ENCODE measurements at places on chromosomes 6 and 20.

DNA sequence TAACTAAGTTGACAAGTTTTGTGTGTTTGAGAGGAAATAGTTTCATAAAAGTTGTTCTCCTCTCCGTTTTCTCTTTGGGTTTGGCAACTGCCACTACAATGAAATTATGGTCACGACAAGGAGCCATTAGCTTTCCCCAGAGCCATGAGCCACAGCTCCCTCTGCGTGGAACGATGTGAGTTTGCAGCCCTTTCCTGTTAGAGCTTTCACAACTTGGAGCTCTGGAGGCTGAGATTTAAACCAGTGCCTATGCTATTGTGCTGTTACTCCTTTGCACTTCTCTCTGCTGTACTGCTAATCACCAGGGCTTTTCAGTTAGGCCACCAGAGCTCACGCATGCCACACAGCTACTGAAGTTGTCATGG lies 29.3 kb upstream of the TXNDC5 start:
- DNase-seq = no peak

GRCh38 chr6:137043710-137044365 lies 927 bp downstream of the IL20RA start:
- no peak for DNase-seq

DNA sequence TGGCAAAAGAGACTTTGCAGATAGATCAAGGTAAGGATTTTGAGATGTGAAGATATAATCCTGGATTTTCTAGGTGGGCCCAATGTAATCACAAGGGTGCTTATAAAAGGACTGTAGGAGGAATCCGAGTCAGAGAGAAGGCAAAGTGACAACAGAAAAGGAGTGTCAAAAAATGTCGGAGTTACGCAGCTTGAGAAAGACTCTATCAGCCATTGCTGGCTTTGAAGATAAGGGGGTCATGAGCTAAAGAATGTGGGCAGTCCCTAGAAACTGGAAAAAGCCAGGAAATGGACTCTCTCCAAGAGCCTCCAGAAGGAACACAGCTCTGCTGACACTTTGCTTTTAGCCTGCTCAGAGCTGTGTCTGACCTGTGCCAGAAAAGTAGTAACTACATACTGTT lies 8.7 kb upstream of the RWDD1 start:
- DNase-seq = no peak

- no peak for DNase-seq
Measured at GRCh38 chr20:19832875-19833274, 74.8 kb downstream of the RIN2 start.

DNA sequence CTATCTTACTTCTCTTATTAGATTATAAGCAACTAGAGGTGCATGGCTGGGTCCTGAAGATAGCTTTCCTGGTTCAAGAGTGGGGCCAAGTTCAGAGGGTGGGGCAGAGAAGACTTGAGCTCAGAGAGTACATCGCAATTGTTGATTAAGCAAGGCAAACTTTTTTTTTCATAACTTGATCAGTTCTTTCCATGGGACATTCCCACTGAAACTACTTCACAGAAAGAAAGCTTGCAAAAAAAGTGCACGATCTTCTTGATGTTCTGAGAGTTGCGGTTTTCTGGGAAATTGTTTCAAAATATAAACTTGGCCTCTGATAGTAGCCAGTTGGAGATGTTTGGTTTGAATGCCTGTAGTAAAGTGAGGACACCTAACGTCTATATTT lies 100.9 kb downstream of the ZDHHC14 start:
- no peak for DNase-seq

DNA sequence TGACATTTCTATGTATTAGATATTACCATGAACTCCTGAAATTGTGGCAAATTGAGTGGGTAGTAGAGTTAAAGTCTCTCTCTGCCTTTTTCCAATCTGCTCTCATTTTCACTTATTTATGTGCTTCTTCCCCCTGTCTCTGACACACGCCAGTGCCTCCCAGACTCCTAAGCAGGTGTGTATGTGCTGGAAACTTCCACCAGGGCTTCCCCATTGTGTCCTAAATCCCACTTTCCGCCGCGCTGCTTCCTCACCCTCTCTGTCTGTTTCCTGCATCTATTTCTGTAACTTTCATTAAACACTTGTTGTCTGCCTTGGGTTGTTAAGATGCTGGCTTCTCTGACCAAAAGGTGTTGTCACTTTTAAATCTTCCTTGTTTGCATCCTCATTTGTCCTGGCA lies 97.6 kb upstream of the HDGFL1 start:
- DNase-seq = no peak

DNA sequence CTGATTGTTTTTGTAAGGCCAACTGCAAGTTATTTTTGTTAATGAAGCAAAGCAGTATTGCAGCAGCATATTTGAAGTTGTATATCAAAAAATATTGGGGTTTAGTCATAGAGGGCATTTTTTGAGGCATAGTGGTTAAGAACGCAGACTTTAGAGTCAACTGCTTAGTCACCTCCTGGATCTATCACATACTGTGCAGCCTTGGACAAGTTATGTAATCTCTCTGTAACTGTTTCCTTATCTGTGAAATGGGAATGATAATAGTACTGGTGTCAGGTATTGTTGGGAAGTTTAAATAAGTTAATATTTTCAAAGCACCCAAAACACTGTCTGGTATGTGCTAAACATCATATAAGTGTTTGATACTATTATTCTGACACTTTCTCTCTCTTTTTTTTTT lies 27.2 kb upstream of the EFHC1 start:
- no peak for DNase-seq

DNA sequence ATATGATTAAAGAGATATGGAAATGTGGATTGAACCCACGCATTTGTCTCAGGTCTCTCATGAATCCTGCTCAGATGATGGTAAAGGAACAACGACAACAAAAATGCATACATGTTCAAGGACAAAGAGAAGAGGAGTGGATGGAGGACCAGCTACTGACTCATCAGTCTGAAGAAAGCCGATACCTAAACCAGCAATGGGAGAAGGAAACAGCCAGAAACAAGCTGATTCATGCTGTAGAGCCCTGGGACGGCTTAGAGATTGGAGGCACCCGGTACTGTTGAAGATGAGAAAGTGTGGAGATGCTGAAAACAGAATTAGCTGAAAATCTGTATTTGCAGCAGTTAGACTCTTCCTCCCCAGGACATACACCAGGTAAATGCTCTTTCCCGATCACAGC lies 14.4 kb upstream of the RIPPLY2 start:
- DNase-seq = no peak

DNA sequence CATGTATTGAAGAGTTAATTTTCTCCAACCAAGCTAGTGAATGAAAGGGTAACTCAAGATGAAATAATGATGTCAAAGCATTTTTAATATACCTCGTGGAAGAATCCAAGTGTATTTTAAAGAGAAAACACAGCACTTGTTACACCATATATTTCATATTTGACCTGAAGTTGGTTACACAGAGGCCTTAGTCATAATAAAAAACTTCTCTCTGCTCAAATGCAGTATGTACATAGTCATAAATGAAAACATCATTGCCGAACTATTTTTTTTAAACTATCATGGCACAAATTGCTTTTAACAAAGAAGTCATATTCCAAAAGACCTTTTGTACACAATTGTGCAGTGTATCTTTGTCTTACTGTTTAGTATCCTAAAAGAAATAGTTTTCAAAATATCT lies 43.0 kb downstream of the BACH2 start:
- DNase-seq = no peak

GRCh38 chr20:53174454-53174853 lies 202.3 kb downstream of the TSHZ2 start:
- DNase-seq = no peak

GRCh38 chr6:162219266-162219665 lies 508.3 kb downstream of the PRKN start:
- no peak for DNase-seq

- DNase-seq = no peak
Measured at GRCh38 chr20:1075616-1076015, 42.8 kb upstream of the PSMF1 start.

- DNase-seq = no peak
Measured at GRCh38 chr20:23080521-23080920, 5.6 kb downstream of the CD93 start.

DNA sequence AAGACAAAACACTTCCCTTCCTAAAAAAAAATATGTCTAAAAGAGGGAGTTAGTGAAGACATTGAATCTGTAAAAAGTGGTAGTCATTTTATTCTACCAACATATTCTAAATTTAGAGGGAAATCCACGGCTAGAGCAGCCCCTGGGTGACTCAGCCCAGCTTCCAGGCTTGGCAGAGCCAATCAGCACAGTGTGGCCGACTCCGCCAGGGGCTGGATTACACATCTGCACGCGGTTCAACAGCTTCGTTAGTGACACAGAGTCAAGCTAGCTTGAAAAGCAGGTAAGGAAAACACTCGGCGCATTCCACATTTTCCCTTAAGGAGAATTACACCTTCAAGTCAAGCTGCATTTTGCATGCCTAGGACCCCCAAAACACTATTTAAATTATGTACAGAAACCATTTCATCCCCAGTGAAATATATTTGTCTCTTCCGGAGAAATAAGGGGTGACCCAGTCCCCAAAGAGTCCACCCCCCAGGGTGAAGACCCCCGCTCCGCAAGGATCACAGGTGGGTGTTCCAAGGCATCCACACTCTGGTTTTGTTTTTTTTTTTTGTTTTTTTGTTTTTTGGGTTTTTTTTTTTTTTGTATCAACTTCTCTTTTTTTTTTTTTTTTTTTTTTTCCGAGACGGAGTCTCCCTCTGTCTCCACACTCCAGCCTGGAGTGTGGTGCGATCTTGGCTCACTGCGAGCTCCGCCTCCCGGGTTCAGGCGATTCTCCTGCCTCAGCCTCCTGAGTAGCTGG lies 58.4 kb upstream of the ARID1B start:
- no peak for DNase-seq

- DNase-seq = no peak
Measured at GRCh38 chr6:116404696-116405095, 33.9 kb downstream of the DSE start.

DNA sequence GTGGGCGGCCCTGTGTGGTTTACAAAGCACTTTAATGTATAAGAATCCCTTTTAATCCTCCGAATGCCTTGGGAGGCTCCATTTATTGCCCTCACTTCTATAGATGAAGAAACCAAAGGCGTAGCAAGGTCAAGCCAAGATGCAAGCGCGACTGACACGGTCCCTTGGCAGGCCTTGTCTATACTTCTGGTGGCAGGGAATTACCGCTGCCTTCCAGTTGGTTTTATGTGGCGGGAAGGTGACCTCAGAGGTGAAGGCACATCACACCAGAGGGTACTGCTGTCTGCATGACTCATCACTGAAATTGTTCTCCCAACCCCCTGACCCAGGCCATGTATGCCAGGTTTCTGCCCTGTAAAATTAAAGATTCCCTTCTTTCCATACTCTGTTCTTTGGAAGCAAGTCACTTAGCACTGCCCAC lies 36.1 kb upstream of the NAA20 start:
- DNase-seq = no peak

DNA sequence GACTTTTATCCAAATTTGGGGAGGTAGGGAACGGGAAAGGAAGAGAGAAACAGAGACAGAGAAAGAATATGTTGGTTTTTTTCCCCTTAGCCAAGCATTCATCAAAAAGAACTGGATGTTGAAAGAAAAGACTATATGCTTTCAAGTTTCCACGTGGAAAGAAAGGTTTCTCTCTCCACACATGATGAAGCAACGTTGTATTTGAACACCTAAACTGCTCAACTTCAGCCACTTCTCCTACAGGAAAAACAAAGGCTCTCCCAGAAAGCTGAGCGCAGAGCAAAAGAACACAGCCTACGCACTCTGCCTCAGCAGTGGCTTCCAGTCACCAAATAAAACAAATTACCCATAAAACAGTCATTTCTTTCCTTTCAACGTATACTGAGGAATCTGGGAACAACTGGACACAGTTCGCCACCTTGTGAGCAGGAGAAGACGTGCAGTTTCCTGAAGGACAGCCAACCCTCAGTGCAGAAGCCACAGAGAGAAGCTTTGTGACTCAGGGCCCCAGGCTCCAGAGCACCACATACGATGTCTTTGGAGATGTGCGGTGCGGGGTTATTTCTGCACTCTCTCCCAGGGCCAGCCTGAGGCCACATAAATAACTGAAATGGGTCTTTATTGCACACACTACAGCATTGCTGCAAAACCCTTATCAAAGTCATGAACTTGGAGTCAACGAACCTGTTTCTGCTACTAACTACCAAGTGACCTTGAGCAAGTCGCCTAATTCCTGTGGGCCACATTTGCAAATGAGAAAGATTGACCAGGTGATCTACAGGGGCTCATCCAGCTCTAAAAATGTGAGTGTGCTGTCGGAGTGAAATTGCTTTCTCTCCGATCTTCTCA lies 10.1 kb downstream of the IL17F start:
- DNase-seq = no peak

DNA sequence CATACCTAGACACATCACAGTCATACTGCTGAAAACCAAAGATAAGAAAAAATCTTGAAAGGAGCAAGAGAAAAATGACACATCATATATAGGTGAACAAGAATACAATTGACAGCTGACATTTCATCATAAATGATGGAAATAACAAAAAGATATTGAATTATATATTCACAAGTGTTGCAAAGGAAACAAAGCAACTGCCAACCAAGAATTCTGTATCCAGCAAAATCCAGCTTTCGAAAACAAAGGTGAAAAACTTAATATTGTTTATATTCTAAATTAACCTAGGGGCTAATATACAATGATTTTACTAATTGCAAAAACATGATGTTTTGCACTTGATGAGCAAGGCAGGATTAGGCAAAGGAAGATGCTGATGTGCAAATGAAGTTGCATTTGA lies 84.3 kb downstream of the MOXD1 start:
- DNase-seq = no peak

DNA sequence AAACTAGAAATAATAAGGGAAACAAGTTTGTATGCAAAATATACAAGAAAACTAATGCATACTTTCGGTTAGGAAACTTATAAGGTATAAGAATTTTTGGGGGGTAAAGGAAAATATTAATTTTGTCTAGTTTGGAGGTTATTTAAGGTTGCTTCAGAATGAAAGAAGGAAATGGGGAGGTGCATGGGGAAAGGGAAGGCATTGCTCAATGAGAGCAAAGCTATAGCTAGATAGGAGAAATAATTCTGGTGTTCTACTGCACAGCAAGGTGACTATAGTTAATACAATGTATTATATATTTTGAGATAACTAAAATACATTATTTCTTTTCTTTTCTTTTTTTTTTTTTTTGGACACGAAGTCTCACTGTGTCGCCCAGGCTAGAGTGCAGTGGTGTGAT lies 5.4 kb upstream of the MYMX start:
- DNase-seq = no peak

DNA sequence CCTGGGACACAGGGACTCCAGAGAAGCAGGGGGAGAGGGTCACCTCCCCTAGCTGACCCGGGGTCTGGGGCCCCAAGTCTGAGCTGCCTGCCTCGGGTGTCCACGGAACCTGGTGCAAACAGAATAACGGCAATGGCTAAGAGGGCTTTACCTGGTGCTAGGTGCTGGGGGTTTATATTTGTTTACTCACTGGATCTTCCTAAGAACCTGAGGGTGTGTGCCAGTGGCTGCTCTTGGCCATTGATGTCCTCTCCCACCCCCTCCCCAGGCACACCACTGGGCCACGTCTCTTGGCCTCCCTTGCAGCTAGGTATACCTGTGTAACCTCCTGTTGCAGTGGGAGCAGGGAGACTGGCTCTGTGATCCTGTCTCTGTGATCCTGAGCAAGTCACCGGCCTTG lies 157.9 kb upstream of the MLN start:
- DNase-seq = no peak

Measured in stimulated activated CD8-positive, alpha-beta memory T cell treated with anti-CD3 and anti-CD28 coated beads, Interleukin-2, amount 100 ng/mL, for 1 hour (primary cell).